ENCODE measurements at places on chromosomes 5 and 9.

DNA sequence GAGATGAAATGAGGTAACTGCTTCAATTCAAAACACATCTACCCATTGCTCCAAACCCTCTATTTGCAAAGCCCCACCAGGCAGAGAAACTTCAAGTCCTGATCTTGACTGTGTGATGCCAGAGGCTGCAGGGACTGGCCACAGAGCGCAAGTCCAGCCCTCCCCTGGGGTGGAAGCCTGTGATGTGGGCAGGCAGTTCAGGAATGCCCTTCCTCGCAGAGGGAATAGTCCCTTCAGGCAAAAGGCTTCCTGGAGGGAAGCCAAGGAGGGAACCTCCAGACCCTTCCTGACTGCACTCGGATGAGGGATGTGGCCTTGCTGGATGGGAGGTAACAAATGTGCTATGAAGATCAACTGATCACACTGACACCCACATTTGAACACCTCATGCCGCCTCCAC is 131.2 kb downstream of the SLIT3 start:
- no peak for DNase-seq

DNA sequence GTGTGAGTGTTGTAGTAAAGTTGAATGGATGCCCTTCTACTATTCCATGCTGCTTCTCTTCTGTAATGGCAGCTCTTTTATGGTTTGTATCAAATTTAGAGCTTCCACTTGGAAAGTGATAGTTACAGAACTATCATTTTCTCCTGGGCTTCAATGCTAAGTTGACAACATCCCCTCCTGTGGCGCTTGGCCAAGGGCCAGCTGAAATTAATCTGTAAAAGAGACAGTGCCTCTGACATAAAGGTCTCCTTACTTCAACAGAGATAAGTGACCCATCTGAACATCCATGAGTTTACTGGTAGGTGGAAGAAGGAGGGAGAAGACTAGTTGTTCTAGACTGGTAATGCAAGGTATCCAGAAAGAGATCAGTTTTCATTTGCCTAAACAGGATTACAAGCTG is 39.7 kb downstream of the CHSY3 start:
- no peak for DNase-seq

DNA sequence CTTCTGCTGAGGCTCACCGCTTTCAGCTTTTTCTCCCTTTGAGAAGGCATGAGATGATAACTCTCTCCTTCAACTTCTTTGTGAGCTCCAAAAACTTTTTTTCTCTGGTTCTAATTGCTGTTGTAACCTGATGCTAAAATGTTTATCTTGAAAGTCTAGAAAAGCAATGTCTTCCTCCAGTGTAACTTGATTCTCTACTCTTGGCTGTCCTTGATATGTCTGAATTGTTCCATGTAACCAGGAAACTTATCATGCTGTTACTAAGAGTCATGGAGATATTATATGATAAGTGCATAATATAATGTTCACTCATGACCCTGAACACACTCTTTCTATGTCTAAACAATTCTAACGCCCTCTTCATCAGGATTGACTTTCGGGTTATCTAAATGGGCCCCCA is 128.0 kb upstream of the ABCA1 start:
- no peak for DNase-seq

GRCh38 chr5:110634475-110634874 is 92.0 kb downstream of the TMEM232 start:
- DNase-seq, result no peak

GRCh38 chr9:18851069-18851795 is 181.8 kb downstream of the SAXO1 start:
- DNase-seq, result no peak

DNA sequence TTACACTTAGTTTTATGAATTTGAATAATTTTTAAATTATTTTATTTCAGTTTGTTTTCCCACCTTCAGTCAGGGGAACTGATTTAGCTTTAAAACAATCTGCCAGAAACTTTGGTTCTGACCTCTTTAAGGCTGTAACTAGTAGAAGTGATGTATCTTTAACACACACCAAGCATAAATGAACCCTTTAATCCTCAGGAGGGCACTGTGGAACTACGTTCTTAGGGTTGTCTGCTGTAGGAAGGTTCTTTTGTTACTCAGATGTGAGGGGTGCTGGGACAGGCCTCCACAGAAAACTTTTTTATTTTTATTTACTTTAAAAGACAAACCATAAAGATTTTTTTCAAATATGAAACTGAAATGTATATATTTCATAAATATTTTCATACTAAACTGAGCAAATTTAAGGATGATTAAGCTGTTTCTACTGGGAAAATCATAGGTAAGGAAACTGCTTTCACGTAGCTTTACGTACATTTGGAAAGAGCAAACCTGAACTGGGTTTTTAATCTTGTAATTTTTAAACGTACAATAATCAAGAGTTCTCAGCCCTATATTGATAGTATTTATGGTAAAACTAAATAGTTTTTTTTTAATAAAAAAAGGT is 5.3 kb downstream of the KLF4 start:
- DNase-seq, result no peak

DNA sequence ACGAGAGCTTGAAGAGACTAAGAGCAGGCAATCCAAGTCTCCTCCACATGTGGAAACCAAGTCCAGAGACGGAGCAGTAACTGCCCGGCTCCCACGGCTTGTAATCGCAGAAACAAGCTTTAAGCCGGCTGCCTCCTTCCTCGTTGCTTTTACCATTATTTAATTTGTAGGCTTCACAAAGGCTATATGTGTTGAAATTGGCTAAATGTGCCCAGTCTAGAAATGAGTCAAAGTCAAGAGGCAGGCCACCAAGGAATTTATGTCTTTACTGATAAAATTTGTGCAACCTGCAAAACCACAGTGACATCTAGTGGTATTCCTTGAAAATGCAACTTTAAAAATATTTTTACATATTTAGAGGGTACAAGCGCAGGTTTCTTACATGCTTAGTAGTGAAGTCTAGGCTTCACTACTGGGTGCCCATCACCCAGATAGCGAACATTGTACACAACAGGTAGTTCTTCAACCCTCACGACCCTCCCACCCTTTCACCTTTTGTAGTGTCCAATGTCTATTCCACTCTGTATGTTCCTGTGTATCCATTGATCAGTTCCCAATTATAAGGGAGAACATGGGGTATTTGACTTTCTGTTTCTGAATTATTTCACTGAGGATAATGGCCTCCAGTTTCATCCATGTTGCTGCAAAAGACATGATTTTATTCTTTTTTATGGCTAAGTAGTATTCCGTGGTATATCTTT is 33.5 kb upstream of the EBF1 start:
- no peak for DNase-seq

All from stimulated activated CD4-positive, alpha-beta T cell treated with anti-CD3 and anti-CD28 coated beads, Interleukin-12 subunit alpha, Interleukin-12 subunit beta, amount 100 ng/mL, for 24 hours (primary cell).